ENCODE measurements at places on chromosomes 2 and 18. TPM values are rescaled to one million over a fixed set of nuclear protein-coding genes. Genes with fewer than 3 reads are reported as not detected.

GBX2 gene
- polyA plus RNA-seq: not detected

EVX2 gene
- not detected for polyA plus RNA-seq

RALB gene
- 43.7 TPM for polyA plus RNA-seq

CAPN14 gene
- not detected for polyA plus RNA-seq

MC2R gene
- 0.09 TPM for polyA plus RNA-seq

MTHFD2 gene
- polyA plus RNA-seq: 21.8 TPM

KIF1A gene
- polyA plus RNA-seq: 3.6 TPM

ARHGAP15 gene
- polyA plus RNA-seq: 8.1 TPM

DSC3 gene
- 0.34 TPM for polyA plus RNA-seq

GPR45 gene
- polyA plus RNA-seq: not detected
